ENCODE measurements at places on chromosomes 11 and 22. TPM values are rescaled to one million over a fixed set of nuclear protein-coding genes. Genes with fewer than 3 reads are reported as not detected.

The PRMT3 gene
- 9.7 TPM for polyA plus RNA-seq

DNA sequence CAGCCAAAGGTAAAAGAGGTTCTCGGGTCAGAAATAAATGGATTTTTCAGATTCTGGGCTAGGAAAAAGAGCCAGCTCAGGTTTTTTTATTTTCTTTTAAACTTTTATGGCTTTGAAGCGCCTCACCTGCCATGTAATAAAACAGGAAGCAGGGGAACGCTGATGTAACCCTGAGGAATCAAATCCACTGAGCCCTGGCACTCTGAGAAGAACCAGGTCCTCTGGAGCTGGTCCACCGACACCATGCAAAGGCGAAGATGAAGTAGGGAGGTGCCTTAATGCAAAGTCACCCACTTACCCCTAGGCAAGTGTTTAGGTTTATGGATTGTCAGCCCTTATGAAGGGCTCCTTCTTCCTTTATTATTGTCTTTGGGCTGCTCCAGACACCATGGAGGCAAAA, 1.6 kb downstream of the PAMR1 start:
- DNase-seq: no peak

DNA sequence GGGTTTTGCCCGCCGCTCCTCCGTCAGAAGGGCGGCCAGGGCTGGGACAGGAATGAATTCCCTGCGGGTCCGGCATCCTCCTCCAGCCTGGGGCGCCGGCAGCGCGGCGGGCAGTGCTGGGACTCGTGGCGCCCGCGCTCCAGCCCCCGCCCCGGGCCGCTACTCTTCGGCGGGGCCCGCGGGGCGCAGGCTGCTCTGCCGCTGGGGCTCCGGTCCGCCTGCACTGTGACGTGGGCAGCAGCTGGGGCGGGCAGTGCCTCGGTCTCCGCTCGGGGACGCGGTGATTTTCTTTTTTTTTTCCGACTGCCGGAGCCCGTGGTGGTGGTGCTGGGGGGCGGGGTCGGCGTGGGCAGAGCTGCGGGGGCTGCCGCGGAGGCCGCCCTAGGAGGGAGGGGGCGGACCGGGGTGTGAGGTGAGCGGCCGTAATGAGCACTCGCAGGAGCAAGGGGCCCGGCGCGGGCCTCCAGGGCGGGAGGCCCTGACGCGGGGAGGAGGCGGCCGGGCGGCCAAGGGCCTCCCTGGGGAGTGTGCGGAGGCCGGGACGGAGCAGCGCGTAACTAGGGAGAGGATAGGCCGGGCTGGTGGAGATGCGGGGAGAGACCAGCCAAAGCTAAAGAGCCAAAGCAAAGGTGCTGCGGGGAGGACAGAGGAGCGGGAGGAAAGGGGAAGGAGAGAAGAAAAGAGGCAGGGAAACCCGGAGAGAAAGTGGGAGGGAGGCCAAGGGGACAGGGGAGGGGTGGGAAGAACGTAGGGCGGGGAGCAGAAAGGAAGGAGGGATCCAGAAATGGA, 73.3 kb upstream of the ZBED5 start:
- peak; percentile 92 for DNase-seq

DNA sequence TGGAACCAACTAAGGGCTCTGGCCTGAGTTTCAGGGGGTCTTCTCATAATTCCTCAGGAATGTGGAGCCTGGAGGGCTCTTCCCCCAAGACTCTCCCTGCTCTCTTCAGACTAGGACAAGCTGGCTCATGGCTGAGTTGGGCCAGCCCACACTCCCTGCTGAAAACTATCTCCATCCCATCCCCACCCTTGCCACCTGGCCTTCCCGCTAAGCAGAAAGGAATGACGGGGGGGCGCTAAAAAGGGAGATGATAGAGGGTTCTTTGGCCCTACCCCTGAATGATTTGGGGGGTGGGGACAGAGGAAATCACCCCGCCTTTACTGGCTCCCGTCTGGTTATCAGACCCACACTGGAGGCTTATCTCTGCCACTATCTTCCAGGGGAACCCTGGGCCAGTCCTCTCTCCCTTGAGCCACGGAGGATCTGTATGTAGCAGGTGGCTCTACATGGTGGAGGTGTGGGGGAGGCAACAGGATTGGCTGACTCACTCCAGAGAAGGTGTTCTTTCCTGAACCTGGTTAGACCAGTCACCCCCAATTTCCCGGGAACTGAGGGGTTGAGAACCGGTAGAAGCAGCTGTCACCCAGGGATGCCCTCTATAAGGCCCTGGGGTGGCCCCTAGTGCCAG, 5.7 kb downstream of the SMTN start:
- no peak for DNase-seq

All from hindlimb muscle (tissue), 1 donor.